Epithelial cell of umbilical artery (primary cell): ENCODE measurements at places on chromosomes 2 and 18. TPM values are rescaled to one million over a fixed set of nuclear protein-coding genes. Genes with fewer than 3 reads are reported as not detected.

Gene DPP10
- total RNA-seq: not detected in 2 replicates

Gene AKAIN1
- not detected in 2 replicates for total RNA-seq

Gene GAREM2
- 0.61 and 0.65 TPM in 2 replicates for total RNA-seq

Gene SCN1A
- total RNA-seq: under 0.01 TPM in 1 of 2 replicates, not detected in the other

Gene OSBPL6
- 0.97 and 1.7 TPM in 2 replicates for total RNA-seq

Gene SKOR2
- not detected in 2 replicates for total RNA-seq

Gene LYG1
- total RNA-seq: not detected in 2 replicates

Gene COL4A3
- not detected in 2 replicates for total RNA-seq

Gene CFLAR
- total RNA-seq: 288 and 437 TPM in 2 replicates

Gene ZDBF2
- total RNA-seq: 11.4 and 13.7 TPM in 2 replicates

Gene MFSD2B
- under 0.01 and 0.61 TPM in 2 replicates for total RNA-seq

Gene ANKRD39
- 4.9 and 9.1 TPM in 2 replicates for total RNA-seq

Gene LRP1B
- under 0.01 and 0.30 TPM in 2 replicates for total RNA-seq

Gene DPYSL5
- total RNA-seq: not detected in 2 replicates

Gene RMDN2
- 3.2 and 4.7 TPM in 2 replicates for total RNA-seq

Gene INPP4A
- total RNA-seq: 19.5 and 25.0 TPM in 2 replicates

Gene EMILIN1
- total RNA-seq: 1.9 and 6.1 TPM in 2 replicates

Gene MRPL30
- 47.1 and 49.1 TPM in 2 replicates for total RNA-seq

Gene ANTXR1
- 7.4 and 7.5 TPM in 2 replicates for total RNA-seq

Gene GPBAR1
- total RNA-seq: 0.15 TPM in 1 of 2 replicates, not detected in the other

Gene RAX
- total RNA-seq: not detected in 2 replicates

Gene WDFY1
- total RNA-seq: 95.5 and 131 TPM in 2 replicates

Gene CNTNAP5
- not detected in 2 replicates for total RNA-seq

Gene ADGRF3
- total RNA-seq: not detected in 2 replicates

Gene MOGAT1
- not detected in 2 replicates for total RNA-seq

Gene PAX8
- under 0.01 TPM in 1 of 2 replicates, not detected in the other for total RNA-seq

Gene PSMD14
- total RNA-seq: 153 and 184 TPM in 2 replicates

Gene FSHR
- total RNA-seq: not detected in 2 replicates

Gene COLEC11
- total RNA-seq: not detected in 2 replicates

Gene KATNAL2
- total RNA-seq: 0.32 and 1.1 TPM in 2 replicates
